ENCODE measurements at places on chromosomes 5 and 9. TPM values are rescaled to one million over a fixed set of nuclear protein-coding genes. Genes with fewer than 3 reads are reported as not detected.

GRCh38 chr9:81579381-81579780 is 110.0 kb downstream of the TLE1 start:
- no peak for DNase-seq

DNA sequence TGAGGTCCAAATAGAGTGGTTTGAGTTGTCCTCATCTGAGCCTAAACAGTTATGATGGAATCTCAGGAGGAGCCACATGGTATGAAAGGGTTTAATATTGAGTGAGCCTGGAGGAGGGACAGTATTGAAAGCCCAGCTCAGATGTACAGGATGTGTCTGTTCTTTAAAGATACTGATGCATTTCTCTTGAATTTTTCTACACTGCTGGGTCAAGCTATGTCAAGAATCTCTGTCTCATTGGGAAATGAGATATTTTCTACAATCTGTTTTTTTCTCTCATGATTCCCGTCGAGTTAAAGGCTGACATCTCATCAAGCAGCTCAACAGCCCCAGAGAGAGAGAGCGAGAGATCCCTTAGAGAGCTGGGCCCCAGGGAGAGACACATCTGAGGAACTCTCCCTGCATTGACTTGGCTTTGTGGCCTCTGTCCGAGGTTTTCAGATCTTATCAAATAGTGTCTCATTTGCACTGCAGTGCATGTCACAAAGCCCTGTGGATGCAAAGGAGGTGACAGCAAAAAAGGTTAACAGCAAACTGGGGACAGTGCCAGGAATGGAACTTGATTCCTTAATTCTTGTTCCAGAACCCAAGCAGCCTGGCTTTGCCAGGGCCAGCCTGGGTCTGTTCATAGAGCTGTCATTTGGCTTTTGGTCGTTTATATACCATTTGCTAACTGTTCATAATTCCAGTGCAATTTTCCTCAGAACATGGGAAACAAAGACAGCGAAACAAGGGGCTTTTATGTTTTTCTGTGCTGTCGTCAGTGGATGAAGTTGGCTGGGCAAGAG is 19.0 kb upstream of the ACTBL2 start:
- DNase-seq: no peak

The ADAMTS16 gene
- total RNA-seq: not detected

GRCh38 chr5:28324174-28324573 is 1285.8 kb upstream of the CDH9 start:
- DNase-seq: no peak

GRCh38 chr9:91546574-91546973 is 122.9 kb upstream of the NFIL3 start:
- no peak for DNase-seq

- no peak for DNase-seq
Measured at GRCh38 chr9:111648066-111648465, 13.3 kb upstream of the GNG10 start.

GRCh38 chr5:38800515-38800914 is 45.3 kb upstream of the OSMR start:
- no peak for DNase-seq

- DNase-seq: no peak
Measured at GRCh38 chr5:151522226-151522625, 68.9 kb downstream of the FAT2 start.

DNA sequence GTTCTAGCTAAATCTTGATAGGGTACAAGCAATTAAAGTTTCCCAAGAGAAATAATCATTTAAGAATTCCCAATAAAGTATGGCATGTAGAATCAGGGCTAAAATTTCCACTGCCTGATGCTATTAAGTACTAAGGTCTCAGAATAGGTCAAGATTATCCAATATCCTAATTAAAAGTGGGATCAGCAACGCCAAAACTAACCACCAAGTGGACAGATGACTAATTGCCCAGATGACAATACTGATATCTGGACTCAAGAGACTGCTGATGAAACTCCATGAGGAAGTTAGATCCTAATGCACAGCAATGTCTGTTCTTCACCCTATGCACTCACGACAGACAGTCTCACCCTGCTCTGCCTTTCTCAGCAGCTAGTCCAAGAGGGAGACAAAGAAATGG is 14.3 kb downstream of the DEPDC1B start:
- DNase-seq: no peak

DNA sequence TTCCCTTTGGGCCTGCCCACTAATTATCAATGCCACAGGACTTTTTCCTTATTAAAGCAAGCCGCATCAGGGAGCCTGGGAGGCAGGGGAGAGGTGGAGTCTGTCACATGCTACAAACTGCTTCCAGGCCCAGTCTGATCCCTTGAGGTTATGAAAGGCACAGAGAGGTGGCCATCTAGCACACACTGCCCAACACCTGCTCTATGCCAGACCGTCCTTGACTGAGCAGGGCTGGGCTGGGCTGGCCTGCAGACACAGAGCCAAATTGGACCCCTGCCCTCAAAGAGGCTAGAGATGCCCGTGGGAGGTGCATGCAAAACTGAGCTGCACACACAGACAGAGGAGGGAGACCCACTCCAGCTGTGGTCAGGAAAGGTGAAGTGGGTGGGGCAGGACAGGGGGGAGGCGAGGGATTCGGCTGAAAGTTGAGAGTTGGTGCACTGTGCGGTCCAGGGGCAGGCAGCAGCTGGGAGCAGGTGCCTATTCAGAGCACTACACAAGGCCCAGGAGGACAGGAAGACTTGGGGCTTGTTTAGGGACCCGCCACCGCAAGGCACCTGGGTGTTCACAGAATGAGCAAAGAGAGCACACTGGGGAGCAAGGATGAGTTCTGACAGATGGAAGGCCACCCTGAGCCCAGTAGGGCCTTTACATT is 36.4 kb upstream of the TCF7 start:
- no peak for DNase-seq

The PCDHGA12 gene
- 4.1 TPM for total RNA-seq

The SLC27A6 gene
- not detected for total RNA-seq

GRCh38 chr9:108417726-108418125 is 438.1 kb downstream of the ACTL7B start:
- no peak for DNase-seq

DNA sequence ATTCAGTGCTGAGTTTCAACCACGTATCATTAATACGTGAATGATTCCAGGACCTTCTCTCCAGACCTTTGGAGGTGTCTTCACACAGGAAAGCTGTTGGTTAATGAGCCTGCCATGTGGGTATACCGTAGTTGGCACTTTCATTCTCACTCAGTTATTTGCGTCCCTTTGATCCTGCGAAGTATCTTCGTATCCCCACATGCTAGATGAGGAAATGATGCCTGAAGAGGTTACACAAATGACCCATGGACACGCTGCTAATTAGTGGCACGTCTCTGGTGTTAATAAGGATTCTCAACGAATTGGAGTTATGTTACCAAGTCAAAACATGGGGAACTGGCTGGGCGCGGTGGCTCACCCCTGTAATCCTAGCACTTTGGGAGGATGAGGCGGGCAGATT is 65.7 kb upstream of the GNE start:
- DNase-seq: no peak

DNA sequence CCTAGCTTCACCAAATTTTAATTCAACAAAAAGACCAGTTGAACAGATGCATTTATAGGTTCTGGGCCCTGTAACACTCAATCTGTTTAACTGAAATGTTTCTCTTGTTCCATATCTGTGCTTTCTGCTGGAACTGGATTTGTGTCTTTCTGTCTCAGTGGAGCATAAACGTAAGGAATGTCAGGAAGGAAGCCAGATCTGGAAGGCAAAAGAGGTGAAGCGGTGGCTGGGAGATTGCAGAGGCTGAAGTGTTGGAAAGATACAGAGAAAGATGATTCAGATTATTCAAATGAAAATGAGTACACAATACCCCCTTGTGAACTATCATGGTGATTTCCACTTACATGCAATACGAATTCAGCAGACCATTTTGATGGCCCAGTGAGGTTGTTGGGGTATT is 406.8 kb downstream of the BRINP1 start:
- DNase-seq: no peak

The ARSI gene
- total RNA-seq: 0.68 TPM

The WNK2 gene
- total RNA-seq: not detected

DNA sequence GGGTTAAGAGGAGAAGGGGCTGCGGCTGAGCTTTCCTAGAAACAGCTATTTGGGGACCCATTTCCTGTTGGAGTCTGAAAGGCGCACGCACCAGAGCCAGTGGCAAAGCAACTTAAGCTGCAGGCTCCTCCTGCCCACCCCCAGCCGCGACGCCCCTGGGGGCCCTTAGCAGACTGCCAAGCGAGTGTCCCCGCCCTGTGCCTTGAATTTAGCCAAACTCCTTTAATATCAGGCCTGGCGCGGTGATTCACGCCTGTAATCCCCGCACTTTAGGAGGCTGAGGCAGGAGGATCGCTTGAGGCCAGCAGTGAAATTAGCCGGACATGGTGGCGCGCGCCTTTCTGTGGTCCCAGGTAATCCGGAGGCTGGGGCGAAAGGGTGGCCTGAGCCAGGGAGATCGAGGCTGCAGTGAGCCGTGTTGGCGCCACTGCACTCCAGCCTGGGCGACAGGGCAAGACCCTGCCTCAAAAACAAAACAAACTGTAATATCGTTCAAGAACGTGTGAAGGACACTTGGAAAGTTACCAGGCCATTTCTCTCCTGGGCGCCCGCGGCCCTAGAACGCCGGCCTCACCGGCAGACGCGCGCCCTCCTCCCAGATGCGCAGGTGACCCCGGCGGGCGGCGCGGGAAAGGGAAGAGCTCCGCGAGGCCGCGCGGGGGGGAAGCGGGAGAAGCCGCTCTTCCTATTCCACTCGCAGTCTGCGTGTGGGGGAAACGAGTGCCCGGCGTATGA is 1.0 kb upstream of the F2R start:
- DNase-seq: peak; percentile 62

DNA sequence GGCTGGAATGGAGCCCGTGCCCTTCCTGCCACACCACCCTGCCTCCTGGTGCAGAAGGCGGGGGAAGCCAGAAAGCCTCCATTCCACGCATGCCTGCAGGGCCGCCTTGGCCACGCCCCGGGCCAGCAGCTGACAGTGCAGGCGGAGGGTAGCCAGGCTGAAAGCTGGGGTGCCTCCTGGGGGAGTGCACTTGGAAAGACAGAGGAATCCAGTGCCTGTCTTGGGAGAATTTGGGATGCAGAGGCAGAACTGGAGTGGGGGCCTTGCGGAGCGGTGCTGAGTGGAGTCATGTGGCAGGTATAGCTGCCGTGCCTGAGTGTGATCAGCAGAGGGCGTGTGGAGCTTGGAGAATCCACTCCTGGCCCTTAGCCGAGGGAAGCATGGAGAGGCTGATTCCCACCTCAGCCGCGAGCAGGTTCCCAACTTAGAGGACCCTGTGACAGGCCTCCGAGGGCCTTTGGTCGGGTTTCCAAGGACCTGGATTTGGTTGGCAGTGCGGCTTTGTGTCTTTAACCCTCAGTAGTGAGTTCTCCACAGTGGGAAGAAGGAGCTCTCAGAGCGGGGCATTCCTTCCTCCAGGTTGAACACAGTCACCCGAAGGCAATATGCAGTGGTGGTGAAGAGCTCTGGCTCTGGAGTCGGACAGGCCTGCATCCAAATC is 9.1 kb upstream of the URM1 start:
- peak; percentile 91 for DNase-seq

DNA sequence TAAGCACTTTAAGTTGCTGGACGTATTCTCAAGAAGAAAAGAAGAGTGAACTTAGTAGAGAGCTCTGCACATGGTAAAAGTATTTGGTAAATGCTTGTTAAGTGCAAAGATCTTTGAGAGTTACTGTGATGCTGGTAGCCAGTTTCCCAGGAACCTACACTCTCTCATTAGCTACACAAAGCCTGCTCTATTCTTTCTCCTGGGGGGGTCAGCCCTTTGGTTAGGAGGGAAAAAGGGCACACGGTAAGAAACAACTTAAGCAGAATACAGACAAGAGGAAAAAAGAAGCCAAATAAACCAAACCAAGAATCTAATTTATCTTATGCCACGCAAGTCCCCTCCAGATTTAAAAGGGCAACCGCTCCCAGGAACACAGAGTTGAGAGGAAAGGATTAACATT is 1100.1 kb upstream of the CDH10 start:
- no peak for DNase-seq

GRCh38 chr9:125750627-125751011 is 3.4 kb downstream of the PBX3 start:
- DNase-seq: no peak

DNA sequence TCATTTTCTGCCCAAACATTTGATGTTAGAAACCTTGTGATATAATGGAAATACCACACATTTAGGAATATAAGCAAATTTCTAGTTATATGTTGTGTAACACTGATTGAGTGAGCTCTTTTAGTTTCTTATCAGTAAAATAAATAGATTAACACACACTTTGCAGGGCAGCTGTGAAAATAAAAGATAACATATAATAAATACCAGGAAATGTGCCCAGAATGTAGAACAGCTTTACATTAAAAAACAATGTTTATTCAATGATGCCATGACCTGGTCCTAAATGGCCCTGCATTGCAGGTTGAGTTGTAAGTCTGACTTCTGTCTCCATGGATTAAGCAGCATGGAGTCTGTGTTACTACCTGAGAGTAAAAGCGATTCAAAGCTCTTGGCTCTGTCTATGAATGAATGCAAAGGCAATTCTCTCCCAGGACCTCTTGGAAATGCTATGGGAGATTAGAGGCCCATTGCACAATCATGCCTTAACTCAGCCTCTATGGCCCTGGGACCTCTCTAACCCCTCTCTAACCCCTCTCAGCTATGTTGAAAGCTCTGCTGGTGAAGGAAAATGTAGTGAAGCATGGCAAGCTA is 296.0 kb upstream of the ACTBL2 start:
- peak; percentile 25 for DNase-seq

- DNase-seq: peak; percentile 77
Measured at GRCh38 chr5:131589510-131590348, 45.3 kb downstream of the RAPGEF6 start.

DNA sequence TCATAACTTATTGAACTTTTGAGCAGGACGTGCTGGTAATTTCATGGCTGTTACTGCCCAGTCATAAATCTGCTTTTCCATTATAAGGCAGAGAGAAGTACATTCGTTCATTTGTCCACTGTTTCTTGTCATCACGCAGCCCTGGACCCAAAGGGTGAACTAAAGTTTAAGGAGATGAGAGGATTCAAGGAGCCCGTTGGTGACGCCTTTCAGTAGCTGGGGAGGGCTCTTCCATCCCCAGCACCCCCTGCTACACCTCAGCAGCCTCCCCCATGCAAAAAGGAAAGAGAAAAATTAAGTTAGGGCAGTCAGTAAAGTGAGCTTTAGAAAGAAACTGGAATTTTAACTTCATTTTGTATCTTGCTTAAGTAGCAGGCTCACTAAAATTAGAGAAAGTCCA is 2.9 kb downstream of the FOXE1 start:
- DNase-seq: no peak

The DDX4 gene
- total RNA-seq: not detected

DNA sequence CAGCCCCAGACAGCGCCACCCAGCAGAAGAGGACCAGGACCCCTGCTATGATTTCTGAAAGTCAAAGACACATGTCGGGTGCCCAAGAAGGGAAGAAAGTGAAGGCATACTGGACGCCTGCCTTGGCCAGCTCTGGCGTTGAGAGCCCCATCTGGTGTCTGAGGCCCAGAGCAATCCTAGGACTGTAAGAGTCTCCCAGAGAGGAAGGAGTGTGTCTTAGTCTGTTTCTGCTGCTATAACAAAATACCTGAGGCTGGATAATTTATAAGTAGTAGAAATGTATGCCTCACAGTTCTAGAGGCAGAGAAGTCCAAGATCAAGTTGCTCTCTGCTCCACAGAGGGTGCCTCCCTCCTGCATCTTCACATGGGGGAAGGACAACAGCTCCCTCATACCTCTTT is 10.8 kb downstream of the RASGEF1C start:
- DNase-seq: no peak

GRCh38 chr5:88602584-88602983 is 280.4 kb downstream of the MEF2C start:
- peak; percentile 8 for DNase-seq

All from dermis blood vessel endothelial cell (primary cell).